ENCODE measurements at places on chromosomes 12 and 14. TPM values are rescaled to one million over a fixed set of nuclear protein-coding genes. Genes with fewer than 3 reads are reported as not detected.

DNA sequence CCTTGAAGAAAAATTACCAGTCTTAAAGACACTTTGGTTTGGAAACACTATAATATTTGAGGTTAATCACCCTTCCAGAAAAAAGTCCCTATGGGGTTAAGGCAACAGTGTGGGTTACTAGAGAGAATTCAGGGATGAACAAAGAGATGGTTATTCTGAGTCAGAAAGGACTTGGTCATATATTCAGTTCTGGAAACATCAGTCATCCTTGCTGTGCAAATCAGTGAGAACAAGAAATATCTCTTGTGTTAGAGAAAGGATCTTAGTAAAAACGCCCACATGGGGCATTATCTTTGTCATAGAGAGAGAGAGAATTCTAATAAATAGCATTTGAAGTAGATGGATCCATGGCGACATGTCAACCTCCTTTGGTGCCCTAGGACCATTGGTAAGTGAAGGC is 59.4 kb upstream of the E2F7 start:
- DNase-seq, result no peak

DNA sequence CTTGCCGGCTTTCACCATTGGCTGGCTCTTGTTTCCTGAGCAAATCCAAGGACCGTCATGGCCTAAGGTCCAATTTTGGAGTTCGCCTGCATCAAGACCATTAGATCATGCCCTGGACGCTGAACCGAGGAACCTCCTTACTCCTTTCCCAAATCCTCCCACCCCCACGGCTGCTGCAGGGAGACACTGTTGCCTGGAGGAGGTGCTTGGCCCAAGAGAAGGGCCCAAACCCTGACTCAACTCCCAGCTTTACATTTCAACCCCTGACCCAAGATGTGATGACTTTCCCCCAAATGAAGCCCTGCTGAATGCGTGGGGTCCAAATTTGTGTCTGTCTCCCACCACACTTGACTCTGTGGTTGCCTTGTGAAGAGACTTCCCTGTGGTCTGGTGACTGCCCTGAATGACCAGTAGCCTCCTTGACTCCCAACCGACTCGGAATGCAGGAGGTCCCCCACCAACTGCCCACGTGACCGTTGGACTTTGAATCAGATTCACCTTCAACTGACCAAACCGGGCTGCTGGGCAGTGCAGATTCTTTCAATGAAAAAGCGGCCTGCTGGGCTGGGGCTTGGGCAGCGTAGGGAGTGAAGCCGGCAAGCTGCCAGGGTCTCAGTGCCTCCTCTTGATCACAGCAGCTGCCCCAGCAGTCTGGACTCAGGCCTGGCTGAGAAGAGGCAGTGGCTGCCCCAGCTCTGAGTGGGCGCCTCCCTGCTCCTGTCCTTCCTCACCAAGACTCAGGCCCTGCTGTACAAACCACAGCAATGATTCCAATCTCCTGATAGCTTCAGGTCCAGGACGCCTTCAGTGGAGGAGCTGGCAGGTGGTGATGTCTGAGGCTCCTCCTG is 46.7 kb upstream of the OASL start:
- DNase-seq, result no peak

DNA sequence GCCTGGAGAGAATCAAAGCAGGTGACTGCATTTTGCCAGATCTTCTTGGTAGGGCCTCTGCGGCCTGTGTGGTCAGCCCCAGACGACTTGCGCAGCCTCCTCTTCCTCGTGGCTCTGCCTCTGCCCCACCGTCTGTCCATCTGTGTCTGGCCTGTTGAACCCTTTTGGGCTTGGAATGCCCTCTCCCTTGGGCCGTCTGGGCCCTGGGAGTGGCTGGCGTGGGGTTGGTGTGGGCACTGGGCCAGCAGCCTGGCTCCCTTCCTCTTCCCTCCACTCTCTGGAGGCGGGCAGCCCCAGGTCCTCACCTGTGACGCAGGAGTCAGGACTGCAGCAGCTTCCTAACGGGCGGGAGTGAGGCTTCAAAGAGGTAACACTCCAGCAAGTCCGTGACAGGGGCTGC is 9.7 kb upstream of the CCDC197 start:
- DNase-seq, result no peak

GRCh38 chr12:96223411-96224218 is 29.4 kb downstream of the ELK3 start:
- no peak for DNase-seq

- no peak for DNase-seq
These were observed 17.8 kb downstream of the IFNG-AS1 start for GRCh38 chr12:68007033-68007432.

GRCh38 chr12:131379738-131380137 is 331.2 kb upstream of the SFSWAP start:
- DNase-seq, result no peak

- DNase-seq, result peak; percentile 32
These were observed 394.5 kb upstream of the ATP2B1 start for GRCh38 chr12:90102957-90103652.

DNA sequence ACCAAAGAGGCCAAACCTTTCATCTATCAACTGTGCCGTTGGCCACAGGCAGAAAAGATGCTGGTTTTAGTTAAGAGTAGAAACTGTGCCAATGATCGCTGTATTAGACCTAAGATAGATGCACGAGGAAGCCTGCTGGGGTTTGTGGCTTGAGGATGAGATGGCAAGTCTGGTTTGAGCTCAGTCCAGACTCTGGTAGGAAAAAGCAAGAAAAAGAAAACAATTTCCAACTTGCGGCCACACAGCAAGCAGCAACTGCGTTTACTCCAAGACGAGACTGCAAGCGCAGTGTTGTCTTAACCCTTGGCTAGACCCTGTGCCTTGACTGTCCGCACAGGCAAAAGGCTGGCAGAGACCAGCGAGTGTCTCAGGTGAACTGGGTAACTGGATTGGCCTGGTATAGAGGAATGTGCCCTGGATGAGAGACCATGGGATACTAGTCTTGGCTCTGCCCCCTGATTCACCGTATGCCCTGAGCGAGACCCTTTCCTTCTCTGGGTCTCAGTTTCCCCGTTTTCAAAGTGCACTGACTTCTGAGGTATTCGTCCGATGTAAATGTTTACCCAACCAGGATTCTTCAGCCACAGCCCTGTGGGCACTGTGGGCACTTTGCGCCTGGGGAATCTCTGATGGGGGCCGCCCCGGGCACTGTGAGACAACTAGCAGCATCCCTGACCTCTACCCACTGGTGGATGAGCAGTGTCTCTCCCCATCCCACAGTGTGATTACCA is 113.4 kb downstream of the DICER1 start:
- no peak for DNase-seq

DNA sequence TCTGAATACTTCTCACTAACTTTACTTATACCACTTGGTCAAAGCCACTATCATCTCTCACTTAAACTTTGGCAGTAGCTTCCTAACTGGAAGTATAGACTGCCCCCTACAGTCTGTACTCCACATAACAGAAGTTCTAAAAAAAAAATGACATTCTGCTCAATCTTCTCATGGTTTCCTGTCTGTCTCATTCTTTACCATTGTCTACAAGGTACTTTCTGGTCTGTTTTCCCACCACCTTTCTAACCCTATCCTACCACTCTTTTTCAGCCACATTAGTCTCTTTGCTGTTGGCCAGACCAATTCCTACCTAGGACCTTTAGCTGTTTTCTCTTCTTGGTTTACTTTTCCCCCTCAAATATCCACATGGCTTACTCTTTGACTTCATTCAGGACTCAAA is 14.7 kb downstream of the CPSF6 start:
- DNase-seq, result no peak

DNA sequence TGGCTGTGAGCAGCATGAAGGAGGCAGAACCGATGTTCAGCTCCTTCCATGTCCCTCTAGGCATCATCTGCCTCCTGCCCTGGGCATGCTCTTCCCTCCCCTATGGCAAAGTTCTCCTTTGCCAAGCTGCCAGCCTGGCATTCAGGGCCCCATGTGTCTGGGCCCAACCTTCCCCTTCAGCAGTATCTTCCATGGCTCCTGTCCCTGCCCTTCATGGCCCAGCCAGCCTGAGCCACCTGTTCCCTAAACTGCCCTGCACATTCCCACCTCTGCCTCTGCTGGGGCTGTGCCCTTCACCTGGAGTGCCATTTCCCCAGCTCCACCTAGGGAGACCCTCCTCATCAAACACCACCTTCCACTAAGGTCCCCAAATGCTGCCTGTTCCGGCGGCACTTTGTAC is 74.0 kb upstream of the TCL1A start:
- DNase-seq, result no peak

GRCh38 chr12:49557917-49558215 is 10.1 kb downstream of the MCRS1 start:
- no peak for DNase-seq

GRCh38 chr12:94844452-94844851 is 159.0 kb downstream of the NDUFA12 start:
- DNase-seq, result no peak

GRCh38 chr12:124632519-124632984 is 65.1 kb upstream of the NCOR2 start:
- no peak for DNase-seq

DNA sequence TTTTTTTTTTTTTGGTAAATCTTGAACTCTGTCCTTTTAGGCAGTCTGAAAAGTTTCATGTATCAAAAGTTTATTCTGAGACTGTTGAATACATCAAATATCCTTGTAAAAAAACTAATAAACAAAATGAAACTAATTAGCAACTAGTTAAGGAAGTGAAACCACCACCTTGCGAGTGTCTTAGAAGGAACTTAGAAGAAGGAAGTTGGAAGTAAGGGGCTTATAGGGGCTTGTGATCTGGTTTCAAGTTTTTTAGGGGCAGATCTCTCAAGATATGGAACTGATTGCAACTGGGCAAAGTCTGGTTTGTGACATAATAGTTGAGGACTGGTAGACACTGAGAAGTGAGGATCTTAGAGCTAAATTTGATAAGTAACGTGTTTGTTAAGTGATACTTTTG is 748.8 kb downstream of the C12orf50 start:
- no peak for DNase-seq

DNA sequence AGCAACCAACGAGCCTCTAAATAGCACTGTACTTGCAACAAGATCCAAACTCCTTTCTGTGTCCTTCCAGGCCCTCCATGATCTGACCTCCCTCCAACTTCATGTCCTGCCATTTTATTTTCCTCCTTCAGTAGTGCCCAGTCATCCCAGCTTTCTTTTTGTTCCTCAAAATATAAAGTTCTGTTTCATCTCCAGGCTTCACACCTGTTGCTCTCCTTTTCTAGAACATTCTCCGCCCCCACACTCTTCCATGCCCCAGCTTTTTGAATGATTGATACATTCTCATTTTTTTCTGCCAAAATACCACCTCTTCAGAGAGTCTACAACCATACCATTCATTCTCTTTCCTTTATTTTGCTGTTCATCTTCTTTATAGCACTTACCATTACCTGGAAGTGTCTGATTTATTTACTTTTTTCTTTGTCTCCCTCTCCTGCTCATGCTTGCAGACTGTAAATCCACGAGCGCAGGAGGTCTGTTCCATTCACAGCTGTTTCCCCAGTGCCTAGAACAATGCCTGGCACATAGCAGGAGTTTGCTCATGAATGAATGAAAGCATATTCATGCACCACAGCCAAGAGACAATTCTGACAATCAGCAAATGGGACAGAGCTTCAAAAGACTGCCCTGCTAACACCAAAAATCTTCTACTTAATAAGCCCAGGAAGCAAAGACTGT is 296.4 kb downstream of the RPAP3 start:
- DNase-seq, result no peak

GRCh38 chr12:117649796-117650195 is 288.4 kb upstream of the NOS1 start:
- no peak for DNase-seq

DNA sequence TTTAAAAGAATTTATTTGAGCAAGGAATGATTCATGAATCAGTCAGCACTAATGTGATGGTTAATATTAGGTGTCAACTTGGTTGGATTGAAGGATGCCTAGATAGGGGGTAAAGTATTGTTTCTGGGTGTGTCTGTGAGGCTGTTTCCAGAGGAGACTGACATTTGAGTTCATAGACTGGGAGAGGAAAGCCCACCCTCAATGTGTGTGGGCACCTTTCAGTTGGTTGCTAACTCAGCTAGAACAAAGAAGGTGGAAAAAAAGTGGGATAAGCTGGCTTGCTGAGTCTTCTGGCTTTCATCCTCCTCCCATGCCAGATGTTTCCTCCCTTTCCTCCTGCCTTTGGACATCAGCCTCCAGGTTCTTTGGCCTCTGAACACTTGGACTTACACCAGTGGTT is 47.2 kb downstream of the TESPA1 start:
- no peak for DNase-seq

DNA sequence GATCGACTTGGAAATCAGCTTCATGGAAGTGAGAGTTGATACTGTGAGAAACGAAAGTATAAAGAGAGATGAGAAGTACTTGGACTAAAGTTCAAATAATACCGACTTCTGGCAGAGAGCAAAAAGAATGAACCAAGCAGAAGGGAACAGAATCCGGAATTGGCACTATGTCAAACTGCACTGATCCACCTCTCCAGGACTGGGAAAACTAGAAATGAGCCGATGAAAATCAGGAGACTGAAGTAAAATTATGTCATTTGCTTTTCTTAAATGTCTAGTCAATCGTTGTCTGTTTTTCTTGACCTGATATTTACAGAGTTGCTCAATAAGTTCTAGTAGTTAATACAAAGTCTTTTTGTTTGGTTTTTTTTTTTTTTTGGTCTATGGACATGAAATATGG is 163.0 kb upstream of the FOXG1 start:
- no peak for DNase-seq

- DNase-seq, result no peak
These were observed 616.4 kb downstream of the MED13L start for GRCh38 chr12:115661112-115661511.

DNA sequence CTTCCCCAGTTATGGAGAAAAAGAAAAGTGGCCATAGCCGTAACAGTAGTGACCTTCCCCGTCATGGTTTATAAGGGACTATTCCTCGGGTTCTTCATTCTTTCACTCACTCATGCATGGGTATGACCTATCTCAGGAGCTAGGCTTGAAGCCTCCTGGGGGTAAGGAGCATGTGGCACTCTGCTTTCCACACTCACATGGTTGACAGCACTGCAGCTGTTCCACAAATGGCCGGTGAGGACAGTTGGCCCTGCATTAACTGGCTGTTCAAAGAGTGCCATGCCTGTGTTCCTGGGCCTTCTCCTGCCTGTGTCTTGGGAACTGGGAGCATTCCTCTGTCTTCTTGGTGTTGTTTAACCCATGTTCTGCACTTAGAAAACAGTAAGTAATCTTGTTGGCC is 66.2 kb upstream of the PNMA1 start:
- DNase-seq, result no peak

DNA sequence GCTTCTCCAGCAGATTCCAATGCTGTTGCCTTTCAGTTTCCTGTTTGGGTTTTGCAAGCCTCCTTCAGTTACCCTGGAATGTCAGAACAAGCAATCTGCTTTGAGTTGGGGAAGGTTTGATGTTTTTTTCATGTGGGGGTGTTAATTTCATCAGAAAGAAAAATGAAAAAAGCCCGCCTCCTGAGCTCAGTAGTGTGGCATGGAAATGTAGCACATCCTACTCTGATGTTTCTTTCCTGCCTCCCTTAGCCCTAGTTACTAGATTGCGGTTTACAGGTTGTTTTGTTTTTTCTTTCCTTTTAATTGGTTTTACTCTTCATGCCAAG is 22.6 kb downstream of the IFNG-AS1 start:
- no peak for DNase-seq

CRIP1 gene
- 77.1 TPM for total RNA-seq

SLC10A1 gene
- not detected for total RNA-seq

BMP4 gene
- not detected for total RNA-seq

SERPINA5 gene
- not detected for total RNA-seq

LIMA1 gene
- total RNA-seq, result 16.5 TPM

CDCA4 gene
- total RNA-seq, result 60.4 TPM

GLT8D2 gene
- not detected for total RNA-seq

SLC25A29 gene
- 8.9 TPM for total RNA-seq

PLEK2 gene
- 3.2 TPM for total RNA-seq

SMCO2 gene
- 0.19 TPM for total RNA-seq

ERP27 gene
- total RNA-seq, result 1.0 TPM

SSPN gene
- total RNA-seq, result not detected

CRIP2 gene
- total RNA-seq, result not detected

FLRT2 gene
- not detected for total RNA-seq

All from activated naive CD4-positive, alpha-beta T cell treated with anti-CD3 and anti-CD28 coated beads for 36 hours (primary cell).